Stimulated activated naive CD8-positive, alpha-beta T cell treated with anti-CD3 and anti-CD28 coated beads, Interleukin-15, Interleukin-2, amounts not matched to agents 100 U/mL and 50 U/mL, for 24 hours (primary cell): ENCODE measurements at places on chromosomes 6 and 20.
A peak's percentile ranks its signal among the peaks of the same experiment; 100 is the strongest.

- DNase-seq, result no peak
Measured at GRCh38 chr6:108585921-108586536, 25.3 kb downstream of the FOXO3 start.

DNA sequence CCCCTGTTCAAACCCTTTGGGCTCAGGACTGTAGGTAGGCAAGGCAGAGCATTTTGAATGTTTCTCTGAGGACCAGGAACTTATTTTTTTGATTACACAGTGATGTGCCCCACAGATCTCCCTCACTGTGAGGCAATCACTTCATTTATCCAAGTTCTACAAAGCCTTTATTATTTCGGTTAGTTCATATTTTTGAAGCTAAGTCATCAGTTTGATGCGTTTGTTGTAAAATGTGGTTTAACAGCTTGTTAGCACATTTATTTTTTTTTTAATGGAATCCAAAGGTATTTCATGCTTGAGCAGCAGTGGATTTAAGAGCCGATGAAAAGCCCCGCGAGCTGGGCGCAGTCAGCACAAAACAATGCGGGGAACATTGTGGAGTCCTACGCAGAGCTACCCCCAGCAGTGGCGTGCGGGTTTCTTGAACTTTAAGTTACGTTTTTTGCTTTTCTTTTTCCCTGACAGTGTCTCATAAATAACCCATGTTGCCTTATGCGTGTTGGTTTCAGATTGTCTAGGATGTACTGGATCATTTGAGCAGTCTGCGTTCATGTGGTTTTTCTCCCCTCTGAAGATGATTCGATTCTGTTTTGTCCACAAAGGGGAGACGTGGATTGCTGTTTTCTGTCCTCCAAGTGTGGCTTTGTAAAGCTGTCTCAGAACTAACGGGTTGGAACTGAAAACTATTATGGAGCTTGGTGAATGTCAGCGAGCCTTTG lies 233.6 kb upstream of the BMP2 start:
- DNase-seq, result no peak

DNA sequence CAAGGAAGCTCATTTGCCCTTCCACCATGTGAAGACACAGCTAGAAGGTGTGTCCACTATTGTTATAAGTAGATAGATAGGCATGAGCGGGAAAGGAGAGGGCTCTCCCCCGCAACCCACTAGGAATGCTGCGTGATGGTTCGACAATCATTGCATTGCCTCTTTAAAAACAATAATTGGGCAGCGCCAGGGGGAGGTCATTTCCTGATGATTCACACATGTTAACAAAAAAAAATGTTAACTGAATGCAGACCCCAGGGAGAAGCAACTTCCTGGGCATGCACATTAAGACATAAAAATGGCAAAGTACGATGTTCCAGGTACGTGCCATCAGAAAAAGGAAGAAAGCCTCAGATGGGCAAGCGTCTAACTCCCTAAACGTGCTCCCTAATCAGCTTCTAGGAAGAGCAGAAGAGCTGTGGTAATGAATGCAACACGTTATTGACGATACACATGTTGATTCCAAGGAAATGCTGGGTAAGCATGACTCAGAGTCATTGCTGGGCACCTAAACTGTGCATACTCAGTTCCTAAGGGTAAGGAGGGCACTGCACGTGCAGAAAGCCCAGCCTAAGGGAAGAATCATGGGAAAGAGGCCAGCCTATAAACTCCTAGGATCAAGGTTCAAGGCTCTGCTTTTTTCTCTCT lies 113.7 kb downstream of the FAM217A start:
- no peak for DNase-seq

GRCh38 chr6:125285936-125286335 lies 15.8 kb downstream of the HDDC2 start:
- DNase-seq, result no peak

DNA sequence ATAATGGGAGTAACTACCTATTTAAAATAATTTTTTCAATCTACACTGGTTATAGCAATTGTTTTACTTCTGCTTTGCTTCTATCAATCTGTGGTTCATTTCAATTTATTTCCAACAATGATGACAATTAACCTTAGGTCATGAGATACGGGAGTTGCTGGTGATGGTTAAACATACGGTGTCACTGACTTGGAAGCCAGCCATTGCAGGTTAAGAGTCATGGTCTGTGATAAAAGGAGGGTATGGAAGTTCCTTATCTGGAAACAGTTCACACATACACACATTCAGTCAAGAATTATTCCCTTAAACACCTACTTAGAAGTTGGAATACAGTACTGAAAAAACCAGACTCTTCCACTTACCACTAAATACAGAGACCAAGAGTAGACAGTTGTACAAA lies 180.0 kb downstream of the KIF16B start:
- no peak for DNase-seq

DNA sequence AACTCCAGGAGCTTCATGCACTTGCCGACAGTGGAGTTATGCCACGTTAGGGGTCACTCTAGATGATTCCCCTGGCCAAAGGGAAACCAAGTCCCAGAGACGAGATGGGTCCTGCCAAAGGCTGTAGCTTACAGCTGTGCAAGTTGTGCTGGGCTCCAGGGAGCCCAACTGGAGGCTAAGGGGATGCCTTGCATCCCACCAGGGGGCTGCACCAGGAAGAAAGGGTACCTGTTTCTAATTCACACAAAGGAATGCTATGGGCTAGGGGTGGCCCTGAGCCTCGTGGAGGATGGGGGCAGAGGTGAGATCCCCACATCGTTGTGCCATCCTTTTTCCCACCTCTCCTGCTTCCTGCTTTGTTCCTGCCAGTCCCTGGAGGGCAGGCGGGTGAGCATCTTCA lies 23.7 kb upstream of the SCRT2 start:
- DNase-seq, result no peak

GRCh38 chr20:38969708-38970107 lies 7.6 kb downstream of the DHX35 start:
- DNase-seq, result no peak

DNA sequence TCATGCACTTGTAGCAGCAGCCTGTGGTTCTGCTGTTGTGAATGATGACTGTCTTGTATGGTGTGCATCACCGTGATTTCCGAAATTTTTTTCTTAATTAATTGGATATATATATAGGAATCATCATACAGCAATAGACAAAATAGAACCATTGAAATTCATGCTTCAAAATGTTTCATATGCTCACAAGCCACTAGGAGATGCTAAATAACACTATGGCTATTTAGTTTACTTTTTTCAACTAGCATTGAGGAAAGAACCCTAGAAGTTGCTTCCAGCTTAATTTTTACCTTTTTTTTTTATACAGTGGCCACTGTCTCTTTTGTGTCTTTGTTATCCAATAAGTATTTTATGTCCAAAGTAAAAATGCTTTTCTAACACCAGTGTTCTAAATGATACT lies 485.4 kb downstream of the CDKAL1 start:
- no peak for DNase-seq

DNA sequence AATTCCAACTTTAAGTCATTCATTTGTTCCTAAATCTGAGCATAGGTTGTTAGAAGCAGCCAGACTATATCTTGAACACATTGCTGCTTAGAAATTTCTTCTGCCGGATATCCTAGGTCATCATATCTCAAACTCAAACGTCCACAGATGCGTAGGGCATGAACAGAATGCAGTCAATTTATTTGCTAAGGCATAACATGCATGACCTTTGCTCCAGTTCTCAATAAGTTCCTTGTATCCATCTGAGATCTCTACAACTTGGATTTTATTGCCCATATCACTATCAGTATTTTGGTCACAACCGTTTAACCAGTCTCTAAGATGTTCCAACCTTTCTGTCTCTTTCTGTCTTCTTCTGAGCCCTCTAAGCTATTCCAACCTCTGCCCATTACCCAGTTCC lies 210.9 kb upstream of the MANEA start:
- no peak for DNase-seq

DNA sequence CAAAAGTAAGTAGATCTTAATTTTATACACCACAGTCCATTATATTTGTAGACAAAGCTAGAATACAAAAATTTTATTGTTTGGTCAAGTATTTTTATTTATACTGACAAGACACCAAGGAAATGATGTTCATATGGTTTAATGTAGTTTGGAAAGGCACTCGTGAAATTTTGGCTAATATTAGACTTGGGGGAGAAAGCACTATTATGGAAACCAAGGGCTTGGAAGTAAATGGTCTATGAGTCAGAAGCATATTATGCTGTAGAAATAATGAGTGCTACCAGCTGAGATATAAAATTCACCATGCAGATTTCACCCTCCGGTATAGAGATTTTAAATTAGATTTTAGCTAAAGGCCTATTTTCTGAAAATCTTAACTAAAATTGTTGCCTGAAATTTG lies 233.6 kb downstream of the KCNQ5 start:
- no peak for DNase-seq

DNA sequence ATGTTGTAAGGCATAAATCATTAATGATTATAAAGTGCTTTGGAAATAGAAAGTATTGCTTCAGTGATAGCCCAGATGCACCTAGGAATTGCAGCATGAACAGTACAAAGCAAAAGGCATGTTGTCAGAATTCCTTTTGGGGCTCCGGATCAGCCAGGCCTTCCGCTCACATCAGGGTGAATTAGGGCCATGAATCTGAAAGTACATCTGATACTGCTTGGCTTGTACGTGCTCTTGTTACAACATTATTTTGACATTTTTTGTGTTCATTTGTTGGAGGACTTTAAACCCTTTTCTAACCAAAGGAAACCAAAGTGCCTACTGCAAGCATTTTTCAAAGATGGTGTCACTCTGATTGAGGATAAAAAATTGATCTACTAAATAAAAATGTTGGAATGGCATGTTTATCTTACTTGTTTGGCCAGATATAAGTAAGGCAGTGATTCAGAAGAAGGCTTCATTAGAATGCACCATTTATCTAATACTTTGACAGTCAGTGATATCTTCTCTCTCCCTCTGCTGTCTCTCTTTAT lies 1005.6 kb upstream of the FLRT3 start:
- no peak for DNase-seq

- DNase-seq, result no peak
Measured at GRCh38 chr6:107699697-107700325, 124.3 kb downstream of the SCML4 start.

- DNase-seq, result no peak
Measured at GRCh38 chr6:25169961-25170360, 109.2 kb upstream of the CARMIL1 start.

DNA sequence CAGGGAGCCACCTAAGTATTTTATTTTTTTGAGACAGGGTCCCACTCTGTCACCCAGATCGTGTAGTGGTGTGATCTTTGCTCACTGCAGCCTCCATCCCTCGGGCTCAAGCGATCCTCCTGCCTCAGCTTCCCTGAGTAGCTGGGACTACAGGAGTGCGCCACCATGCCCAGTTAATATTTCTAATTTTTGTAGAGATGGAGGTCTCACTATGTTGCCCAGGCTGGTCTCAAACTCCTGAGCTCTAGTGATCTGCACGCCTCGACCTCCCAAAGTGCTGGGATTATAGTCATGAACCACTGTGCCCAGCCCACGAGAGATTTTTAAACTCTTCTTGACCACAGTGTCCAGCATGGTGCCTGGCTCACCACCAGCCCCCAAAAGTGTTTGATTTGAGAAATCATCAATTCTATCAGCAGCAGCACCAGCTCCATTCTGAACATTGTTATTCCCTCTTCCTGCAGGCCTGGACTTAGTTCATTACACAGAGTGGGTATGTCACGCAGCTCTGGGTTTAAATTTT lies 2.3 kb upstream of the TGM2 start:
- no peak for DNase-seq

- no peak for DNase-seq
Measured at GRCh38 chr6:132715204-132715603, 1.3 kb upstream of the VNN1 start.

DNA sequence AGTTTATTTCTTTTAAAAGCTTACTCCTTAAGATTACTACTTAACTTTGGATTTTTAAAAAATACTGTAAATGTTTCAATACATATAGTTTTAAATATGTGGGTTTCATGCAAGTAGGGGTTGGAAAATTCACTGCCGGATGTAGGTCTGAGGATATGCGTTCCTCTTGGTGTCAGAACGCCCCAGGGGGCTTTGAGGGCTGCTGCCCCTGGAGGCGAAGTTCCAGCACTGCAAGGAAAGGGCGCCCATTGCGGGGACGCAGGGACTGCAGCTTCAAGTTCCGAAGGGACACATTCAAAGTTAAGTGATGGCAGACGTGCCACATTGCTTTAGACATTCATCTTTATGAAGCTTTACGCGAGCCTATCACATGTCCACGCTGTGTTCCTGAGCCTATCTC lies 152.9 kb downstream of the SOD2 start:
- peak; percentile 6 for DNase-seq

- no peak for DNase-seq
Measured at GRCh38 chr20:1526310-1526709, 31.2 kb downstream of the SIRPD start.

- no peak for DNase-seq
Measured at GRCh38 chr20:54557806-54558590, 82.6 kb downstream of the DOK5 start.

DNA sequence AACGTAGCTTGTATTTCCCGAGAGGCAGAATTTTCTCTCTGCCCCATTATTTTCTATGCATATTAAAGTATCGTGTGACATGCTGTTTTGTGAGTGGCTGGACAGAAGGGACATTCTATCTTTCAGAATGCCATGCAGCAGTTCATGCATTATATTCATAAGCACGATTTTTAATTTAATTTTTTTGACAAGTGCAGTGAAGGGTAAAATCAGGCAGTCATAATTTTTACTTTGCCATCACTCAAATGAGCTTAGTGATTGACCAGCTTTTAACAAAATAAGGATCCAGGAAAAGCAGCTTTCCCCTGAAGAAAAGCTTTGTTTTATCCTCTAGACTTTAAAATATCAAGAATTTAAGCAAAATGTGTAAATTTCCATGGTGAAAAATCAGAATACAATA lies 673.3 kb downstream of the KIF16B start:
- DNase-seq, result no peak

DNA sequence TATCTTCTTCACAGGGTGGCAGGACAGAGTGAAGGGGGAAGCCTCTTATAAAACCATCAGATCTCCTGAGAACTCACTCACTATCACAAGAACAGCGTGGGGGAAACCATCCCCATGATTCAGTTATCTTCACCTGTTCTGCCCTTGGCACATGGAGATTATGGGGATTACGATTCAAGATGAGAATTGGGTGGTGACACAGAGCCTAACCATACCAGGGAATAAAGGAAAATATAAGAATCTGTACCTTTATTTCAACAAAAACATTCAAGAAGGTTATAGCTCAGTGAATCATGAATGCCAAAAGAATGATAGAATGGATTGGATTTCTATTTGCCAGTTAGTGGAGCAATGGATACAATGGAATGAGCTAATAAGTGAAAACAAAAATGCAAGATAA lies 214.4 kb downstream of the PTPRK start:
- DNase-seq, result no peak

DNA sequence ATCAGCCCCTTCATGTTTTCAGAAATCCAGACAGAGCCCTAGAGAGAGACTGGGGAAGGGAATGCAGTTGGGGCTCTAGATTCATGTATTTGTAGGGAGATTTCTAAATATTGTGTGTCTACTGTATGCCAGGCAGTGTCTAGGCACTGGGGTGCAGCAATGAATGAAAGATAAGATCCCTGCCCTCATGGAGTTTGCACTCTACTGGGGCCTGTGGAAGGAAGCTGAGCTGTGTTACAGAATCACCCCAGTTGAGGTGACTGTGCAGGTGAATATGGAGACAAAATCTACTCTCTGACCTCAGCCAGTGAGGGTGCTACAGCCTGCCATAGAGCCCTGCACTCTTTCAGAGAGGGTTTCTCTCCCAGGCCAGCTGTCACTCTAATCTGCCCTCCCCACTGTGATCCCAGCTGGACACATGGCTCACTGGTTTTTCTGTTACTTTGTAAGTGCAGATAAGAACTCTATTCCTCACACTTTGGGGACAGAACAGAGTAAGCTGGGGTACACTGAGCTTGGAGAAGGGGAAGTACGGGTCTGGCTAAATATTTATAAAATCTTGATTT lies 69.2 kb upstream of the E2F3 start:
- DNase-seq, result no peak

- DNase-seq, result no peak
Measured at GRCh38 chr6:91081452-91082067, 494.7 kb upstream of the MAP3K7 start.
